ENCODE measurements at places on chromosomes 4 and X. TPM values are rescaled to one million over a fixed set of nuclear protein-coding genes. Genes with fewer than 3 reads are reported as not detected.
A peak's percentile ranks its signal among the peaks of the same experiment; 100 is the strongest.

PDCL2 gene
- 0.21 TPM for total RNA-seq

ZAR1 gene
- 0.87 TPM for total RNA-seq

OPN1MW3 gene
- not detected for total RNA-seq

- H3K4me1 ChIP-seq: peaks cover 15% of the 10 kb centered on the region
- no peaks in the 10 kb centered on the region for H3K27me3 ChIP-seq
- no peak overlapping the region for H3K4me3 ChIP-seq
- peaks cover 6% of the 10 kb centered on the region for H3K36me3 ChIP-seq
- H3K27ac ChIP-seq: peak overlapping the region; percentile 18
Observed at GRCh38 chr4:181330654-181331201, 912.5 kb upstream of the TENM3 start.

- no peak overlapping the region for H3K27ac ChIP-seq
- peaks cover 9% of the 10 kb centered on the region for H3K4me1 ChIP-seq
- H3K4me3 ChIP-seq: no peak overlapping the region
- no peaks in the 10 kb centered on the region for H3K27me3 ChIP-seq
- DNase-seq: no peak
Observed at GRCh38 chrX:118216087-118216486, 99.5 kb upstream of the KLHL13 start.

GRCh38 chr4:169720529-169720928, 37.2 kb downstream of the HPF1 start:
- no peaks in the 10 kb centered on the region for H3K4me1 ChIP-seq
- no peak for DNase-seq
- no peaks in the 10 kb centered on the region for H3K27me3 ChIP-seq
- H3K27ac ChIP-seq: no peak overlapping the region
- no peak overlapping the region for H3K4me3 ChIP-seq

DNA sequence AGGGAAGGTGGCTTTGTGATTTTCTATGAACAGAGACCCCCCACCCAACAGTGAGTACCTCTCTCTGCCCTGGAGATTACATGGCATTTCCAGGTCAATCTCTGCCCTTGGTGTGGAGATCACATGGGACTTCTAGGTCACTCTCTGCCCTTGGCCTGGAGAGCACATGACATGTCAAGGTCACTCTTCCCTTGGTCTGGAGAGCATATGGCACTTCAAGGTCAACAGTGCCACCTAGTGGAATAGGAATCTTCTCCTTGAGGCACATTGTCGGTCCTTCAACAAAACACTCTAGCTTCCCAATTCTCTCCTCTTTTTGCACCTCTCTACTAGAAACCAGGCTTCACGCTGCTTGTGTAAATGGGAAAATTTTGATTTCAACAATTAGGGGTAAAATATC, 66.2 kb upstream of the TACR3 start:
- DNase-seq: peak; percentile 46
- peaks cover 23% of the 10 kb centered on the region for H3K36me3 ChIP-seq
- 0 out of 2 replicates have a peak, but pooled peaks cover 3% of the 10 kb centered on the region for H3K4me1 ChIP-seq
- H3K27ac ChIP-seq: no peak overlapping the region
- H3K27me3 ChIP-seq: peaks cover 2% of the 10 kb centered on the region
- H3K4me3 ChIP-seq: no peak overlapping the region

GRCh38 chr4:38669208-38669607, 5.2 kb downstream of the KLF3 start:
- no peak for DNase-seq
- no peak overlapping the region for H3K4me3 ChIP-seq
- peak overlapping the region; percentile 85 for H3K27ac ChIP-seq
- H3K27me3 ChIP-seq: peaks cover 10% of the 10 kb centered on the region
- peaks cover 88% of the 10 kb centered on the region for H3K4me1 ChIP-seq
- H3K36me3 ChIP-seq: no peaks in the 10 kb centered on the region

DNA sequence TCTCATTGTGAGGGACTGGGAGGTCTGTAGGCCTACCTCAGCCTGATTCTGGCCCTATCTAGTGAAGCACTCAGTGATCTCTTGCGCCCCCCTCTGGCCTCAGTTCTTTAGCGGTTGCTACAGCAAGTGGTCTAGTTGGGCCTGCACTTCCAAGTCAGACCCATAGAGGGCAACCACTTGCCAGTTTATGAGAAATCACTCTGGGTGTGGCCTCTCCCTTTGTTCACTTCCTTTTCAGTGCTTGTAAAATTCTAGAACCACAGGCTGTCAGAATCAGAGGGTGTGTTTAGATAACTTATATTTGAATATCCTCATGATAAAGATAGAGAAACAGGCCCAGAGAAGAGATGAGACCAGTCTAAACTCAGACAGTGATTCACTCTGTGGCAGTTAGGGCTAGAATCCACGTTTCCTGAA, 60.9 kb upstream of the LAS1L start:
- DNase-seq: peak; percentile 93
- no peak overlapping the region for H3K27ac ChIP-seq
- H3K4me3 ChIP-seq: no peak overlapping the region
- H3K36me3 ChIP-seq: no peaks in the 10 kb centered on the region
- H3K27me3 ChIP-seq: peaks cover 7% of the 10 kb centered on the region

Data from WTC11 (cell line).